ENCODE measurements at places on chromosomes 2 and 18.

DNA sequence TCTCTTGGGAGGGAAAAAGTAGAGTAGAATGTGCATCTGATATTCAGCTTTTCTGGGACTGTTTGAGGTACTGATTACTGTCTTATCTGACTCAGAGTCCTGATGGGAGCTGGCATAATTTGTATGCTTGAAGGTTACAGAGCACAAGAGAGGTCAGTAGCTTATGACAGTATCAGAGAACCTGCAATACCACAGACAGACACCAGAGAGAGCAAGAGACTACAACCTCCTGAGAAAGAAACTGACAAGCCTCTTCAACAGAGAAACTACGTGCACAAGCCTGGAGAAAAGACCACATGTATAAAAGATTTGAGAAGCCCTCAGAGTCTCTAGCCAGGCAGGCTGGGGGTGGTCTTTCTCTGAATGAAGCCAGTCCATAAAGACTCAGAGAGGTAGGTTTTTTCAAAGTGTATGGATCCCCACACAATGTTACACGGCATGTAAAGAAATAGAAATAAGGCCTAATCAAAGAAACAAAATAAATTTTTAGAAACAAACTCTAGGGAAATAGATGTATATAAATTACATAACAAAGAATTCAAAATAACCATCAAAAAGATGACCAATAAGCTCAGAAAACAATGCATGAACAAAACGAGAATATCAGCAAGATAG, 568.3 kb downstream of the LRRTM4 start:
- no peak for DNase-seq

DNA sequence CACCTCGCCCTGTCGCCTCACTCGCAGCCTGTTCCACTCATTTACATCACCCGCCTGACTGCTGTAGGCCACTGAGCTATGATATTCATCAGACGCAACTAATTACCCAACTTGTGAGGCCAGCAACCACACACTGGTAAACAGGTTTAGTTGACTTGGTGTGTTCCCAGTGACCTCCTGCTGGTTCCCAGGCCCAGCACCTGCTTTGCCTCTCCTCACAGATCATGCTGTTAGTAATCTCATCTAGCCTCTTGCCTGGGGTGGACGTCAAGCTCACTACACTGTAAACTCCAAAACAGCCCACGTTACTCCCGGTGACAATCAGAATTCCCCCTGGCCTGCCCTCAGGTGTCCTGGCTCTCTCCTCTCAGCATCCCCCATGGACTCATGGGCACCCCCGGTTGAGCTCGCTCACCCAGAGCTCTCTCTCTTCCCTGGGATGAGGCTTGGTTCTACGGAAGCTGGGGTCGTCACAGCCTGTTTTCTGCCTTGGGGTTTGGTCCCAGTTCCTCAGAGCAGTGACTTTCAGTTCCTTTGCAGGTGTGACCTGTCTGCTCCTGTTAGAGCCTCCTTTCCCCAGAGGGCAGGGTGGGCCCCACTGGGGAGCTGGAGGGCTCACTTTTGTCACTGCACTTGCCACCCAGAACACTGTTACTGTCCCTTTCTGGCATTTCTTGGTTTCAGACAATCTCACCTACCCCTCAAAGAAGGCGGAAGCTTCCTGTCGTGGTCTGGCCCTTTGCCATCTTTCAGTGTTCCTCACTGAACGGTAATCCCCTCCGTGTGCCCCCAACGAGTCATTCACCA, 40.3 kb downstream of the INPP5D start:
- DNase-seq: no peak

DNA sequence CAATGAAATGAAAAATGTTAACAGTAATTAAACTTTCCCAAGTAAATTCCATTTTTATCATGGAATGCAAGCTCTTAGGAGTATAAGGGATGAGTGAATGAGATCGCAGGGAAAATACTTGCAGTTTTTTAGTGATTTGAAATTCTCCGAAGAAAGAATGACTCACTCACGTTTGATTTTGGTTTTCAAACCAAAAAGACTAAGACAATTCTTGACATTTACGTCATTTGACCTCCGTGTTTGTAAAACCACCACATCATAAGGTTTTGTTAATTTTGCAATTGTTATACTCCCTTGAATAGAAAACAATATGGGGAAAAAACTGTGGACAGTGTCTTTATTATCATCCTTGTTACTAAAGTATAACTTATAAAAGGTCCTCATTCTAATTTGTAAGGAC, 29.4 kb downstream of the COL4A4 start:
- DNase-seq: no peak

DNA sequence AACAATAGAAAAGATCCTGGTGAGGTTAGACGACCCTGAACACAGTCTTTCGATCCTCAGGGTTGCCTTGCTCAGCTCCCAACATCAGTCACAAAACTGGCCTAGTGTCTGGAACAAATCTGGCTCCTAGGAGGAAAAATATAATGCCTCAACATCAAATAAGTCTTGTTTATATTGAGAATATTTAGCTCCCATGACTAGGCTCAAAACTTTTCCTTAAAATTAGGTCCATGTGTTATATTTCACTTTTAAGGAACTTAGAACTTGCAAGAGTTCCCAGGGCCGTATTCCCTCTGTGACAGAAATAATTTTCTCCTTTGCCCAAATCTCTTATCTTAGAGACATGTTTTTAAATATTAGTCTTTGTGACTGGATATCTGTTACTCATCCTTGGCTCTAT, 819.7 kb upstream of the ZEB2 start:
- no peak for DNase-seq

DNA sequence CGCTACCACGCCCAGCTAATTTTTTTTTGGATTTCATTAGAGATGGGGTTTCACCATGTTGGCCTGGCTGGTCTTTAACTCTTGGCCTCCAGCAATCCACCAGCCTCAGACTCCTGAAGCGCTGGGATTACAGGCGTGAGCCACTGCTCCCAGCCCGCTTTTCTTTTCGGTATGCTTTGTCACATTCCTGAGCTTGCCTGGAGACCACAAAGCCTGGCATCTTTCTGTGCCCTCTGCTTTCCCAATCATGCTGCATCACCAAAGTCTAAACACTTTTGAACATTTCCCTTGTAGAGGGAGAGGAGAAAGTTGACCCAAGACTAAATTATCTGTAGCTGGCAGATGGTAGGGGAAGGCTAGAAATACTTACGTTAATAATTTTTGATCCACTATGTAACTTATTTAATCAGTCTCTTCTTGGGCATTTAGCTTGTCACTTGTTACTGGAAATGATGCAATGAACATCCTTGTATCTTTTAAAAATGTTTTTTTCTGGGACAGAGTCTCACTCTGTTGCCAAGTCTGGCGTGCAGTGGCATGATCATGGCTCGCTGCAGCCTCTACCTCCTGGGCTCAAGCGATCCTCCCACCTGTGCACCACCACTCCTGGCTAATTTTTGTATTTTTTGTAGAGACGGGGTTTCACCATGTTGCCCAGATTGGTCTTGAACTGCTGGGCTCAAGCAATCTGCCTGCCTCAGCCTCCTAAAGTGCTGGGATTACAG, 2.7 kb upstream of the NPC1 start:
- DNase-seq: no peak

- no peak for DNase-seq
Observed at GRCh38 chr18:48318436-48318835, 90.7 kb downstream of the ZBTB7C start.
